ENCODE measurements at places on chromosomes 13 and 19.

- DNase-seq: no peak
Measured at GRCh38 chr13:40185414-40185813, 481.0 kb downstream of the FOXO1 start.

DNA sequence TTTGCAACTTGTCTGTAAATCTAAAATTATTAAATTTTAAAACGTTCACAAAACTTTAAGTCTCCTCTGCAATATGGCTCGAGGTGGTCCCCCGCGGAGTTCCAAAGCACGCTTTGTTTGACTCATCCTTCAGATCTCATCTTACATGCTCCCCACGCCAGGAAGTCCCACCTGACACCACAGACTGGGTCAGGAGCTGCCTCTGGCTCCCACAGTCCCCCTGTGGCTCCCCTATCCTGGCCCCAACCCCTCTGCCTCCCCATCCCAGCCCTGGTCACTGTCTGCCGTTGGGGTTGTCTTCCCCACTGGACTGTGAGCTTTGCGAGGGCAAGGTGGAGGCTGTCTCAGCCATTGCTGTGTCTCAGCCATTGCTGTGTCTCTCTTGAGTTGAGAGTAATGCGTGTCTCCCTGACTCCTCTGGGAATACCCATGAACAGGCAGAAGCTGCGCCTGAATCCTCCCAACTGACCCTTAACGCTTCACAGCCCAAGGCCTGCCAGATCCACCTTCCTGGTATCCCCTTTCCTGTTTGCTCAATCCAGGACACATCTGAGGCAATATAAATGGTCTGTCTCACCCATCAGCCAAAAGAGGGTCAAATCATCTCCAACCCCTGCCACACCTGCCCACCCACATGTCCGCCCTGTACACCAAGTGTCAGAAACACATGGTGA is 15.9 kb downstream of the DYRK1B start:
- DNase-seq: no peak

- no peak for DNase-seq
Measured at GRCh38 chr19:4709440-4710280, 14.0 kb downstream of the DPP9 start.

- DNase-seq: no peak
Measured at GRCh38 chr13:23870356-23871140, 18.7 kb downstream of the MIPEP start.

- DNase-seq: no peak
Measured at GRCh38 chr13:67489016-67489415, 258.9 kb upstream of the PCDH9 start.

- peak; percentile 22 for DNase-seq
Measured at GRCh38 chr19:12647490-12648071, 19.0 kb downstream of the MAN2B1 start.

DNA sequence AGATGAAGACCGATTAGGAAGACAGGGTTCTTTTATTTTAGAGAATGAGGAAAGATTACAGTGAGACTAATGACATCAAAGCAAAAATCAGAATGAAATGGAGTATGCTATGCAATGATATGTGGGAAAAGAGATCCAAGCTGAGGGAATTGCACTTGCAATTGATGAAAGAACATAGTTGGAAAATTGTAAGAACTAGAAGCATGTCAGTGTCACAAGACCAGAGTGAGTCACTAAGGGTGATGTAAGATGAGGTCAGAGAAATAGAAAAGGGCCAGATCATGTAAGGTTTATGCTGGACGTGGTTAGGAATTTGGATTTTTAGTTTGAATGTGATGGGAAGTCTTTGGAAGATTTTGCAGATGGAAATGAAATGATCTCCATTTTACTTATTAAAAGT is 1937.3 kb downstream of the OLFM4 start:
- DNase-seq: no peak

GRCh38 chr19:40419066-40419612 is 6.0 kb upstream of the PRX start:
- no peak for DNase-seq

GRCh38 chr13:79534596-79534995 is 53.6 kb downstream of the NDFIP2 start:
- DNase-seq: no peak

DNA sequence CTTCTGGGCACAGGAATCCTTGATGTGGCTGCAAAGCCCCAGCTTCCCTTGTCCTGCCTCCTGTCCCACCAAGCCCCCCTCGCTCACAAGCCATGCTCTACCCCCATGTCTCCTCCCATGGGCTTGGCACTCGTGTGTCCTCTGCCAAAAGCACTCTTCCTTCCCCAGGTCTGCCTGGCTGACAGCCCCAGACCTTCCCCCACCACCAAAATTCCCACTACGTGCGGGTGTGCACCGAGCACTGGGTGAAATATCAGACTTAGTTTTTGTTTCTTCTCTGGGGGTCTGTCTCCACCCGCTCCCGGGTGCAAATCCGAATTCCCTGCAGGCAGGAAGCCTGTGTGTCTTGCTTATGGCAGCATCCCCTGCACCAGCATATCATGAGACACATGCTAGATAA is 5.9 kb upstream of the VSTM2B start:
- no peak for DNase-seq

DNA sequence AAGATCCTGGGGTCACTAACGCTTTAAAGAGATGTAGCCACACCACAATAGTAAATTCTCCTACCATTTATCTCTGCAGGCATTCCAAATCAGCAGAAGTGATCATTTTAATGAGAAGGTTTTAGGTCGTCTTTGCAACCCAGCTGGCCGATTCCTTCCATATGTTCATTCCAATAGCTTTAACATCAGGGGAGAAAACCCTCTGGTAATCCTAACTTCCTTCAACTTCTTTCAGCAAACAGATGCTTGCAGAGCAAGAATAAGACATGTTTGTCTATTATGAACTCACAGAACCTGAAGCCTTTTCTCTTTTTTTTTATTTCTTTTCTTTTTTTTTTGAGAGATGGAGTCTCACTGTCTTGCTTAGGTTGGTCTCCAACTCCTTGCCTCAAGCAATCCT is 498.6 kb upstream of the SLITRK1 start:
- DNase-seq: no peak

- DNase-seq: no peak
Measured at GRCh38 chr13:34207334-34207733, 389.4 kb downstream of the RFC3 start.

- DNase-seq: no peak
Measured at GRCh38 chr13:111187960-111188541, 72.9 kb downstream of the ARHGEF7 start.

Data from NCI-H526 treated with DMSO at 0.1 percent for 48 hours (cell line).